ENCODE measurements at places on chromosomes 3 and 15. TPM values are rescaled to one million over a fixed set of nuclear protein-coding genes. Genes with fewer than 3 reads are reported as not detected.

The CFAP100 gene
- total RNA-seq, result not detected

The PLIN1 gene
- total RNA-seq, result under 0.01 TPM

The SH2D7 gene
- not detected for total RNA-seq

The SMARCC1 gene
- 44.9 TPM for total RNA-seq

The SLC6A11 gene
- not detected for total RNA-seq

The HCLS1 gene
- 4.8 TPM for total RNA-seq

The GHSR gene
- not detected for total RNA-seq

The CLDN11 gene
- 411 TPM for total RNA-seq

The GNL3 gene
- total RNA-seq, result 114 TPM

The DUOX1 gene
- total RNA-seq, result not detected

The ARGFX gene
- total RNA-seq, result not detected

The HYKK gene
- 2.3 TPM for total RNA-seq

The DGKG gene
- under 0.01 TPM for total RNA-seq

The THRB gene
- 5.2 TPM for total RNA-seq

The CPLX3 gene
- total RNA-seq, result not detected

The FOXB1 gene
- total RNA-seq, result not detected

The LDHAL6B gene
- not detected for total RNA-seq

The LAMB2 gene
- total RNA-seq, result 378 TPM

The TMEM266 gene
- total RNA-seq, result not detected

The CRABP1 gene
- total RNA-seq, result not detected

The CYP8B1 gene
- total RNA-seq, result not detected

The CCR4 gene
- total RNA-seq, result not detected

The ABHD10 gene
- total RNA-seq, result 38.0 TPM

The FAM81A gene
- under 0.01 TPM for total RNA-seq

The HDC gene
- total RNA-seq, result not detected

The DPPA4 gene
- not detected for total RNA-seq

The MINAR1 gene
- total RNA-seq, result 2.3 TPM

The MEGF11 gene
- total RNA-seq, result not detected

The UROC1 gene
- total RNA-seq, result under 0.01 TPM

The UBE3A gene
- total RNA-seq, result 96.7 TPM

The MOBP gene
- total RNA-seq, result not detected

The TMCO5A gene
- total RNA-seq, result not detected

The SV2B gene
- total RNA-seq, result not detected

Data from fibroblast of villous mesenchyme (primary cell).